Left renal cortex interstitium (tissue), 4 donors: ENCODE measurements at places on chromosomes 13 and 19.

- no peak for DNase-seq
Measured at GRCh38 chr13:112995395-112996191, 26.6 kb downstream of the MCF2L start.

- no peak for DNase-seq
Measured at GRCh38 chr13:40336228-40337221, 329.9 kb downstream of the FOXO1 start.

DNA sequence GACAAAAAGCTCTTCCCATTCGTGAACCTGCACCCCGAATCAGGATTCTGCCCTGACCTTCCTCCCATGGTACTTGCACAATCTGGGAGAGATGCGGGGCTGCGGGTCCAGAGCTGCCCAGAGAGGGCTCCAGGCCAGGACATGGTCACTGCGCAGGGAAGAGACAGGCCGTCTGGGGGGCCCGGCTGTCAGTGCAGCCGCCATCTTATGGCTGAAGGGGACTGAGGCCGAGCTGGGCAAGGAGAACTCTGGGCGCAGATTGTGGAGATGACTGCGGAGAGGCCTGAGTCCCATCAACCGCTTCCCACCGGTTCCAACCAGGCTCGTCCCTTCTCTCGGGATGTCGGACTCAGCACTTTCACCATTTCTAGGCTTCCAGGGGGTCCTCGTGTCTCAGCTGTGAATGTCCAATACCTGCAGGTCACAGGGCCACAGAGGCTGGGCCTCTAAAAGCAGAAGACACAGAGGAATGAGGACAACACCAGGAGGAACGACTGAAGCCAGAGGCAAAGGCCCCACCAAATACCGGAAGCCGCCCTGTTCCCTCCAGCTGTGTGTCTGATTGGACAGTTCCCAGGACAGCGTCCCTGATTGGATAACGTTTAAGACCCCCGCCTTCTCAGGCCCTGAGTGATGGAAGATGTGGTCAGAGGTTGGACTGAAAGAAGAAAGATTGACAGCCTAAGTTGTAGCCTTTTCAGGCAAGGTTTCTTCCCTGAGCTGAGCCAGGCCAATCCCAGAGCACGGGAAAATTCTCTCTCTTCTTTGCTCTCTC is 117.1 kb upstream of the ZNF91 start:
- no peak for DNase-seq

DNA sequence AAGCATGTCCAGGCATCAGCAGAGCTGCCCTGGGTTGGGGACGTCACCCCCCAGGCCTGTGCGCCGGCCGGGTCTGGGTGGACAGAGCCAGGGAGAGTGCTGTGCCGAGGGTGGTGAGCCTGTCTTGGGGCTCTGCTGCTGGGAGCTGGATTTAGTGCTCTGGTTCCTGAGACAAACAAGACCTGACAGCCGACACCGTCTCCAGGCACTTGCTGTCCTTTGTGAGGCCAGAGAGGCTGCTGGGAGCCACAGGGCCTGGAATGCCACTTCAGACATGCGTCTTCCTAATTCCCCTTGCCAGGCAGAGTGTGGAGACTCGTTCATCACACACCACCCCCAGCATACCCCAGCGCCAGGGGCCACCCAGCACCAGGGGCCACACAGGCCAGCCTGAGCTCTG is 165.8 kb downstream of the KDM4B start:
- DNase-seq = no peak

GRCh38 chr19:1672038-1672768 is 19.8 kb upstream of the TCF3 start:
- DNase-seq = no peak

- no peak for DNase-seq
Measured at GRCh38 chr13:49436890-49437289, 7.0 kb downstream of the CAB39L start.
